BJ (cell line): ENCODE measurements at places on chromosomes 2 and 18.

GRCh38 chr18:12234451-12235190 lies 19.5 kb upstream of the CIDEA start:
- DNase-seq = no peak

DNA sequence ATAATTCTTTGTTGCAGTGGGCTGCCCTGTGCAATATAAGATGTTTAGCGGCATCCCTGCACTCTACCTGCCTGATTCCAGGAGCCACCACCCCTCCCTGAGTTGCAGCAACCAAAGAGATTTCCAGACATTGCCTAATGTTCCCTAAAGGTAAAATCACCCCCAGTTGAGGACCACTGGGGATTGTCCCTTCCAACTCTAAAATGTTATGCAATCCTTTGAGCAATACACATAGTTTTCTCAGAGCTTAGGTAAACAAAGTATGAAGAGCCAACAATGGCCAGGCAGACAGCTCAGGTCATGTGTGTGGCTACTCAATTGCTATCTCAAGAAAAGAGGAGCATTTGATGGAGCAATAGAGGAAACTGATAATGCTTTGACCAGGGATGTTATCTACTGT lies 87.0 kb downstream of the XDH start:
- no peak for DNase-seq

DNA sequence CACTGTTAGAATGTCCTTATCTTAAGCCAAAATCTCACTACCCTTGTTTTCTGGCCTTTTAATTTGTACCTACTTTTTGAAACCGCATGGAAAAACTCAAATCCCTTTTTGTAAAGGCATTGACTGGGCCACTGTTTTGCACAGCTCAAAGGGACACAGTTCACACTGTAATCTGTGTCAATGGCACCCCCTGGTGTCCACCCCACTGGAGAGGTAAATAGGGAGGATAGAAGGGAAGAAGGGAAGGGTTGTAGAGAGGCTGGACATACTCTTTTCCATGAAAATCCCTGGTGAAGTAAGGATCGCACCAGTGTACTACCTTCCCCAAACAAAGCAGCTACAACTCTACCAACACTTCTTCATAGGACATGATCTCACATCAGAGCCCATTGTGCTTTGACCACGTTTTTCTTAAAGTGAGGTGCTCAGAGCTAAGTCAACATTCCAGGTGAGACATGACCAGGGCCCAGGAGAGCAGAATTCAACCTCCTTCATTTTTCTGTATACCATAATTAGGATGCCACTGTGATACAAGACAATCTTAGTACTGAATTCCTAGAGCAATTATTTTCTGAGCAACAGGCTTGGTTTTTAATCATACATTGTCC lies 92.4 kb upstream of the RMDN2 start:
- no peak for DNase-seq

- DNase-seq = no peak
These were observed 386.2 kb downstream of the SETBP1 start for GRCh38 chr18:45066886-45067285.

DNA sequence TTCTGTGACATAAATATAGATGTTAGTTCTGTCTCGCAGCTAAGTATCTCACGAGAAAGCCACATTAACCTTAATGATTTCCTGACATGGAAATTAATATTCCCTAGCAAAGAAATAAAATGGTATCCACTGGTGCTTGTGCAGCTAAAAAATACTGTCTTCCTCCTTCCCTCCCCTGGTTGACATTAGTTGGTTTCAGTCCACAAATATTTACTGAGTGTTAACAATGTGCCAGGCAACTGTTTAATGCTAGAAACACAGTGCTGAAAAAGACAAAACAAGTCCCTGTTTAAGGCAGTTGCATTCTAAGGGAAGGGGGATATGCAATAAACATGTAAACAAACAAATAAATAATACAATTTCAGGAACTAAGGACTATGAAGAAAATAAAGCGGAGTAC lies 44.2 kb upstream of the VPS54 start:
- no peak for DNase-seq

GRCh38 chr2:233836359-233836758 lies 18.0 kb downstream of the HJURP start:
- no peak for DNase-seq

DNA sequence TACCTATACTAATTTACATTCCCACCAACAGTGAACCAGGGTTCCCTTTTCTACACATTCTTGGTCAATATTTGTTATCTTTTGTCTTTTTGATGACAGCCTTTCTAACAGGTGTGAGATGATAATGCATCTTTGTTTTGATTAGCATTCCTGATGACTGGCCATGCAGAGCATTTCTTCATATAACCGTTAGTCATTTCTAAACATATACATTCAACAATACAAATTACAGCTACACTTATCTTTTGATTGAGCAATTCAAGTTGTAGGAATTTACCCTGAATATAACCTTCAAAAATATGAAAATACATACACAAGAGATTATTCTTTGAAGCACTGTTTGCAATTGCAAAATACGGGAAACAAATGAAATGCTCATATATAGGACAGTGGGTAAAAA lies 94.9 kb downstream of the TMEM131 start:
- DNase-seq = no peak

DNA sequence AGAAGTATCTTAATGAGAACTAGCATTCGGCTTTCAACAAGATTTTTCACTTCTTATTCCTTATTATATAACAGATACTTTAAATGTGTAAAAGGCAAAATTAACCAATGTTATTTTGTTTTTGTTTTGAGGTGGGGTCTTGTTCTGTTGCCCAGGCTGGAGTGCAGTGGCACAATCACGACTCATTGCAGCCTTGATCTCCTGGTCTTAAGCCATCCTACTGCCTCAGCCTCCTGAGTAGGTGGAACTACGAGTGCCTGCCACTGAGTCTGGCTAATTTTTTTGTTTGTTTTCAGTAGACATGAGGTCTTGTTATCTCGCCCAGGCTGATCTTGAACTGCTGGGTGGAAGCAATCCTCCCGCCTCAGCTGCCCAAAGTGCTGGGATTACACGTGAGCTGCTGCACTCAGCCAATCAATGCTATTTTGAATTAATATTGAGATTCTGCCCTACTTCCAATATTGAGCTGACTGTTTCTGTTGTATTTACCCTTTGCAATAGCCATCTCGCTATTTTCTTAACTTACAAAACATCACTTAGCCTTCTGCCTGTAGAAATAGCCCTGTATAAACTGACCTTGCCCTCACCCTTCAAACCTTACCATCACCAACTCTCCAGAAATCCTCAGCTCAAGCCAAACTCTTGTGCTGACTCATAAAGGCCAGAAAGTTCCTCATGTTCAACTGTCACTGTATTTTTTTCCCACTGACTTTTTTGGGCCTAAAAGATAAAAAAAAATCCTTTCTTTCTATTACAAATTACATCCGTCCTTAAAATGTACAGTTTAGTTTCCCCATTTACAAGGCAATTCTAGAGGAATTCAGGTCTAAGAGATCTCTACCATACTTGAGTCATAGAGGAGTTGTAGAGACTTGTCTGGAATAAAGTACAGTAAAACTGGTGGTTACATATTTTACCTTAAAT lies 94.3 kb downstream of the OLA1 start:
- peak; percentile 10 for DNase-seq

GRCh38 chr18:45009756-45010155 lies 329.1 kb downstream of the SETBP1 start:
- DNase-seq = no peak

GRCh38 chr18:48641981-48642380 lies 103.2 kb downstream of the CTIF start:
- no peak for DNase-seq

- peak; percentile 99 for DNase-seq
These were observed 76.4 kb upstream of the PARD3B start for GRCh38 chr2:204468746-204469429.

- DNase-seq = no peak
These were observed 398.9 kb downstream of the FBXO15 start for GRCh38 chr18:73748731-73749130.
